ENCODE measurements at places on chromosomes 5 and 9.

DNA sequence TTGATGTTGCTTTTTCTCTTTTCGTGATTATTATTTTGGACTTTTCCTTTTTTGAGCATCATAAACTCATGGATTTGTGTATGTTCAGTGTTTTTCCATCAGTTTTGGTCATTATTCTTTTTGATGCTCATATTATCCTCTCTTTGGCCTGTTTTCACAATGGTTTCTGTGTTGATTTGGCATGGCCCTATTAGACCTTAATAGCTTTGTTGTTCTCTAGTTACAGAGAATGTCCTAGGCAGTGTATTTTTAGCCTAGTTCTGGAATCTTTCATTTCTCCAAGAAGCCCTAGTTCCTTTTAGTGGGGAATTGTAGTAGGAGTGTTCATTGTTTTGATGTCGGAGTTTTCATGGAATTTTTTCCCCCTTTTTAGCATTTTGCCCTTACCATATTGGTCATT, 41.3 kb upstream of the ROPN1L start:
- DNase-seq: no peak

- no peak for DNase-seq
These were observed 116.9 kb upstream of the MRPS30 start for GRCh38 chr5:44691802-44692201.

DNA sequence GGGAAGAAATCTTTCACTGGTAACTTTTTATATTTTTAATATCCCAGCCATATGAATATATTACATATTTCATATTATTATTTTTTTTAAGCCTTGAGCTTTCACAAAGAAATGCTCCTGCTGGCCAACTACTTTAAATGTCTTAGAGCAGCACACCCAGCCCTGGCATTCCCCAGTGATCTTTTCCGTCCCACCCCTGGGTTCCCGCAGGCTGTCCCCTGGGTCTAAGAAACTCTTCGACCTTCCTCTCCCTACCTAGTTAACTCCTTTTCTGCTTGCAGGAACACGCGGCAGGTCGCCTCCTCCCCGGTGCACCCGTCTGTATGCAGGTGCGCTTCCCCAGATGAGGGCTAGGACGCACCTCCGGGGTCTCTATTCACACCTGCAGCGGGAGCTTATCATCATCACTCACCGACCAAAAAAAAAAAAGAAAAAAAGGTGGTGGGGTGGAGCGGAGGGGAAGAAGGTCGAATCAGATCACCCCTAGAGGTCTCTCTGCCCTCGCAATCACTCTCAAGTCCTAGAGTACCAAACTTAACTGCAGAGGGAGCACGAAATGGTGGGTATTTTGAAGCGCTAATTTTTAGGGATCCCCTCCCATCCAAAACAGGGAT, 696 bp downstream of the ZFP62 start:
- peak; percentile 80 for DNase-seq

DNA sequence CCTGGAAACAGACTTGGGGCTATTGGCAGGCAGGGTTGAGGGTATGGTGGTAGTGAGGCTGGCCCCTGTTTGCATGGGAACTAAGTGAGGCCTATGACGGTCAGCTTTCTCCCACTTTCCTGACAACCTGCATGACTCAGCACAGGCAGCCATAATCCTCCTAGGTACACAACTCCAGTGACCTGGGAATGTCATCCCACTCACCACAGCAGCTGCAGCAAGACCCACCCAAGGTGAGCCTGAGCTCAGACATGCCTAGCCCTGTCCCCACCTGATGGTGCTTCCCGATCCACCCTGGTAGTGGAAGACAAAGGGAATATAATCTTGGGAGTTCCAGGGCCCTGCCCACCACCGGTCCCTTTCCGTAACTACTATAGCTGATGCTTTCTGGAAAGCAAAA, 178.7 kb downstream of the NDUFS4 start:
- DNase-seq: no peak

DNA sequence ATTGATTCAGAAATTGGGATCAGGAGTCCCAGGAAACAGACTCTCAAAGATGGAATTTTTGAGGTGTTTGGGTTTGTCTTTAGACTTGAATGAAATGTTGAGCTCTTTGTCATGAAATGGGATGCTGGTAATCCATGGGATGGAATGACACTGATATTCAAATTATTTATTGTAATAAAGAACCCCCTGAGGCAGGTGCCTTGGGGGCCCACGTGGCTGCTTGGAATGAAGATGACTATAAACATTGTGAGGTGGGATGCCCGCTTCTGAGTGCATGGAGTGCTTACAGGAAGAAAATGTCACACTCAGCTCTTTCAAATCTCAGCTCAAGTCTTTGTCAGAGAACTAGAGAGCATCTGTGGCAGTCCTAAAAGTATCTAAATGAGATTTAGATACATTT, 9.6 kb upstream of the C1QTNF2 start:
- DNase-seq: no peak

- no peak for DNase-seq
These were observed 34.5 kb upstream of the TJP2 start for GRCh38 chr9:69139596-69139995.

- peak; percentile 57 for DNase-seq
These were observed 57.4 kb upstream of the PRSS3 start for GRCh38 chr9:33737811-33738606.

GRCh38 chr9:4168526-4168925, 131.3 kb downstream of the GLIS3 start:
- DNase-seq: no peak

GRCh38 chr5:55636683-55637082, 75.4 kb downstream of the SLC38A9 start:
- no peak for DNase-seq

- DNase-seq: no peak
These were observed 181.1 kb upstream of the DAB2 start for GRCh38 chr5:39605588-39606575.

DNA sequence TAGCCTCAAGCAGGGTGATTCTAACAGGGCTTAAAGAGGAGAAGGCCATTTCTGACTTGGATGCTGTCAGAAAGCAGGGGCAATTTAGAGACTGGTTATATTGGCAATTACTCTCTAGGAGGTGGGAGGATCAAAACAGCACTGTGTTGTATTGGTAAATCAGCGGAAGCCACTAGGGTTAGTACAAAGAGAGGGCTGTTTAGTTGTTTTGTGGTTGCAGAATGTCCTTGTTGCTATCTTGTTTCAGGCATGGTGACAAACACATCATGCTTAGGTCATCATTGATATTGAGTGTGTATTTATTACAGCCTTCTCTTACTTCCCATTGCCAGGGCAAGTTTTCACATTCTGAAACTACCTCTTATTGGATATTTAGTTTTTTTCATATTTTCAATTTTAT, 165.3 kb downstream of the TAF11L14 start:
- DNase-seq: no peak

- DNase-seq: no peak
These were observed 240.9 kb downstream of the RFK start for GRCh38 chr9:76153339-76153738.

- DNase-seq: no peak
These were observed 37.8 kb downstream of the GHR start for GRCh38 chr5:42461033-42461432.
